ENCODE measurements at places on chromosomes 4 and X.

DNA sequence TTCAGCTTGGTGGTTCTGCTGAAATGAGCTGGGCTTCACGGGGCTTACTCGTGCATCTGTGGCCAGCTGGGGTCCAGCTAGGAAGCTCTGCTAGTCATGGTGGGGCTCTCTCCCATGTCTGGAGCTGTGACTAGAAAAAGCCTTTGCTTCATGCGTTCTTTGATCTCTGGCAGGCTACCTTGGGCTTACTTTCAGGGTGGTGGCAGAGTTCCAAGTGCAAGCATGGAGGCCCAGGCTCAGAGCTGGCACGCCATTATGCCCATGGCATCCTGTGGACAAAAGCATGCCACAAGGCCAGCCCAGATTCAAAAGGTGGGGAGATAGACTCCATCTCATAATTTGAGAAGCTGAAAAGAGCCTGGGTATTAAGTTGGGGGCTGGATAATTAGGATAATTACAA is 55.4 kb upstream of the GBA3 start:
- no peak for DNase-seq

GRCh38 chr4:119049342-119049741 is 86.3 kb upstream of the MYOZ2 start:
- DNase-seq, result no peak

GRCh38 chr4:2059046-2059725 is at the start of gene NAT8L:
Gene NAT8L (plus strand): TSS chr4:2059327. CDS start chr4:2059512, 185 bp downstream.
- DNase-seq, result no peak

DNA sequence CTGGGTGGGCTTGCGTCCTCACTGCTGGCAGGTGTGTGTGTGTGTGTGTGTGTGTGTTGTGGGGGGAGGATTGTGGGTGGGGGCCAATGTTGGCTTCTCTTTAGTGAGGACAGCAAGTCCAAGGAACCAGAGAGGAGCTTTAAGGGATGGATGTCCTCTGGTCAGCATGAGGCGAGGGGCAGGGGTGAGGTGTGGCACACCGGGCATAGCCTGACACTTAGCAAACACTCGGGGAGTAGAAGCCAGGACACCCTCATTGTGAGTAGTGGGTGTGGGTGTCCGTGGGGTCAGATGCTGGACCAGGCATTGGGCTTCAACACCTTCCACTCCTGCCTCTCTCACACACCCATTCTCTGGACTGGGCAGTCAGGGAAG is 2.8 kb downstream of the SORCS2 start:
- no peak for DNase-seq

GRCh38 chr4:84503495-84504437 is 4.7 kb upstream of the NKX6-1 start:
- DNase-seq, result no peak

DNA sequence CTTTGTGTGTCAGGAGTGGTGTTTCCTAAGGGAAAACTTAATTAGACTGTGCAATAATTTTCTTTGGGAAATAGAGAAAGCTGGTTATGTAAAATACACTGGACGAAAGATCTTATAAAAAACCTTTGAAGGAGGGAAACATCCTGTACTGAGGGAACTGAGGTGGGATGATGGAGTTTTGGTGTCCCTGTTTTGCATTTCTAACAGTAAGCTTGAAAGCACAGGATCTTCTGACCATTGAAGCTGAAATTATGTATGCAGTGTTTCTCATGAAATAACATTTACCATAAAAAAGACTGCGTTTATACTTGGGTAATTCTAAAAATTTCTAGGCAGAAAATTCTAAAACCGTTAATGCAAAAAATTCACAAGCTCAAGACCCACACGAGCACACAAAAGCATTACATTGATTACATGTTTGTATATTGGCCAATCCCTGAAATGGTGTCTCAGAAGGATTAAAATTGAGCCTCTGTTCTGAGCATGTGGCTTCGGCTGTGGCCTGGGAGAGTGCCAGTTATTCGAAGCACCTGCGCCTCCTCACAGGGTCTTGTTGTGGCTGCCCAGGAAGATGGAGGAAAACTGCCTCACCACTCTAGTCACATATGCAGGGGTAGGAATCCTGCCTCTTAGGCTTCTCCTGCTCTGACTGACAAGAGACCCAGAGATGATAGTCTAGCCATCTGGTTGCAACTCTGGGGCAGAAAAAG is 49.5 kb downstream of the JADE3 start:
- DNase-seq, result no peak

GRCh38 chrX:110803506-110803905 is 7.9 kb upstream of the CHRDL1 start:
- no peak for DNase-seq

- no peak for DNase-seq
These were observed 755.5 kb downstream of the STIM2 start for GRCh38 chr4:27616166-27616565.

- no peak for DNase-seq
These were observed 446.7 kb upstream of the TENM3 start for GRCh38 chr4:181796502-181796901.

DNA sequence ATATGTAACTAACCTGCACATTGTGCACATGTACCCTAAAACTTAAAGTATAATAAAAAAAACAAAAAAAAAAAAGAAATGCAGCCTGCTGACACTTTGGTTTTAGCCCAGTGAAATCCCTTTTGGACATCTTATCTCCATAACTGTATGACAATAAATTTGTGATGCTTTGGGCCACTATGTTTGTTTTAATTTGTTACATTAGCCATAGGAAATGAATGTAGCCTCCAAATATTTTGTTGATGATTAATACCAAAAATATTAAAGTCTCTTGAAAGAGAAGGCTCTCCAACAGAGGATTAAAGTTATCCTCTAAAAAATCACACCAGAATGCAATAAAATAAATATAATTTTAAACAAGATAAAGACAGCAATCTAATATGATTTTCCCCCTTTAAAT is 852.7 kb upstream of the SLIT2 start:
- no peak for DNase-seq

DNA sequence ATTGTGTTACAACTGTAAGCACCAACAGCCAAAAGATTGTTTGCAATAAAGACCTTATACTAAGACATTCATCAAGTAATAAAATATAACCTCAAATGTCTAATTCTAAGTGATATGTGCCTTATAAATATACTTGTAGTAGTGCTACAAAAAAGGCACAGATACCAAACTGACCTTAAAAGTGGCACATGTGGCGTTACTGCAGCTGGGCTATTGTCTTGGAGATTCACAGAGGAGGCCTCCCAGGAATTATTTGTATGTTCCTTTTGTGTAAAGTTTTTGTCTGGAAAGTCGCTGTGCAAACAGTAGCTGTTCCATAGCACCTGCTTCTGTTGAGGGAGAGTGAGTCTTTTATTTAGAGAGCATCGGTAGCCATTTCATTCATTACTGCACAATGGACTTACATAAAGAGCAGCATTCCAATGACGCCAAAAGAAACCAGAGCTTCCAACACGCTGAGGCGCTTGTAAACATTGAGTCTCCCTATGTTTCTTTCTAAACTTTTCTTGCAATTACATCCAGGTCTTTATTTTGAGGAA is 143.7 kb downstream of the RPA4 start:
- no peak for DNase-seq

DNA sequence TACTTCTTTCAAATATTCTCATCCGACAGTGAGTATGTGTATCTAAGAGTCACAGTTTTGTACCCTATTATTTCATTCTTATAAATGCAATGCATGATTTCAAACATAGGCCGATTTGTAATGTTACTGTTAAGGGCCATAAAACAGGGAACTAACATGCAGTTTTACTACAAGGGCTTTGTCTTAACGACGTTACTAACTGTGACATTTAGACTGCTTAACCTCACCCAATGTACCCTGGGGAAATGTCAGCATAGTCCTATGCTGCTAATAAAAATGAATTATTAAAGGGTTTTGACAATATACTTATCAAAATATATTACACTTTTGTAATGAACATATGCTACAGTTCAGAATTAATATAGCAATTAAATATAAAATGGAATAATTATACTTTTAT is 74.8 kb upstream of the CPXCR1 start:
- DNase-seq, result no peak

GRCh38 chr4:7487998-7488671 is 53.4 kb upstream of the PSAPL1 start:
- DNase-seq, result no peak

DNA sequence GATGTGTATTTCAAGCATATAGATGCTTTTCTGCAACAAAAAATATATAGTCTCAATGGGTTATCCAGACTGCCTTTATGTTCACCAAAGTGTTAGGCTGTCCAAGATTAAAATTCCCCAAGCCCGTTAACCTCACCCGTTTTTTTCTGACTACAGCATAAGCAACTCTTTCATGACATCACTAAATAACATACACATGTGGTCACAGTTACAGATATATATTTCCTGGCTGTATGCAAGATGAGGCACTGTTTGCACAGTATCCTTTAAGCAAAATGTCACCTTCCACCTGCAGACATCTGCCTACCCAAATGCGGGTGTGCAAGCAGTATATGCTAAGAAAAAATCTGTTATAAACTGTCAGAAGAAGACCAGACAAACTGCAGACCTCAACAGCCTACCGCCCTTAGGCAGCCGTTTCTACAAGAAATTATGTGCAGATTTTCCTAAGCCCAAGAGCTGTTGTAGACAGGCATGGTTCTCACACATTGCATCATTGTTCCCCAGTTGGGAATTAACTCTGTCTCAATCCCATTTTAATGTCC is 183.1 kb upstream of the MXRA5 start:
- DNase-seq, result no peak
